ENCODE measurements at places on chromosomes 6 and 20. TPM values are rescaled to one million over a fixed set of nuclear protein-coding genes. Genes with fewer than 3 reads are reported as not detected.

- DNase-seq = no peak
Observed at GRCh38 chr6:132190815-132191175, 210.5 kb downstream of the MOXD1 start.

GRCh38 chr20:31476643-31477215 lies 1.6 kb downstream of the REM1 start:
- DNase-seq = no peak

The ZNF334 gene
- 27.6 TPM for polyA plus RNA-seq

- DNase-seq = peak; percentile 11
Observed at GRCh38 chr6:52788478-52788877, 15.1 kb downstream of the GSTA1 start.

DNA sequence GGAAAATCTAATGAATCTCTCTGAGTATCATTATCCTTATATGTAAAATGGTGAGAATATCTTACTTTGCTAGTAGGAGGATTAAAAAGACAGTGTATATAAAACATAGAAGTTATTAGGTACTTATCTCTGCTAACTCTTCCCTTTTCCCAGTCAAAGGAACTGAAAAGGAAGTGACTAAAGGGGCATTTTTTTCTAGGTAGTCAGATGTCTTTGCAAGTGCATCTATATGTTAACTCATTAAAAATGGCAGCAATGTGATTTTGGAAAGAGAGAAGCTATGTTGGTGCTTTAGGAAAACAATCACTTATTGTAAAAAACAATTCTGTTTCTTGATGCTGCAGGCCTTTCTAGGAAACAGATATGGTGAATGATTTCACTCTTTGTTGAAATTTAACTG lies 180.9 kb downstream of the SAMD5 start:
- no peak for DNase-seq

The FUT9 gene
- 4.3 TPM for polyA plus RNA-seq

GRCh38 chr6:130697271-130697994 lies 129.8 kb upstream of the SMLR1 start:
- no peak for DNase-seq

All from right renal pelvis (tissue), 4 donors.